ENCODE measurements at places on chromosomes 3 and 15. TPM values are rescaled to one million over a fixed set of nuclear protein-coding genes. Genes with fewer than 3 reads are reported as not detected.
A peak's percentile ranks its signal among the peaks of the same experiment; 100 is the strongest.

GRCh38 chr15:57335719-57336118 is 40.6 kb upstream of the CGNL1 start:
- DNase-seq = no peak
- H3K4me1 ChIP-seq = peaks cover 18% of the 10 kb centered on the region
- peaks cover 3% of the 10 kb centered on the region for H3K27me3 ChIP-seq
- no peak overlapping the region for H3K4me3 ChIP-seq
- H3K27ac ChIP-seq = no peak overlapping the region

DNA sequence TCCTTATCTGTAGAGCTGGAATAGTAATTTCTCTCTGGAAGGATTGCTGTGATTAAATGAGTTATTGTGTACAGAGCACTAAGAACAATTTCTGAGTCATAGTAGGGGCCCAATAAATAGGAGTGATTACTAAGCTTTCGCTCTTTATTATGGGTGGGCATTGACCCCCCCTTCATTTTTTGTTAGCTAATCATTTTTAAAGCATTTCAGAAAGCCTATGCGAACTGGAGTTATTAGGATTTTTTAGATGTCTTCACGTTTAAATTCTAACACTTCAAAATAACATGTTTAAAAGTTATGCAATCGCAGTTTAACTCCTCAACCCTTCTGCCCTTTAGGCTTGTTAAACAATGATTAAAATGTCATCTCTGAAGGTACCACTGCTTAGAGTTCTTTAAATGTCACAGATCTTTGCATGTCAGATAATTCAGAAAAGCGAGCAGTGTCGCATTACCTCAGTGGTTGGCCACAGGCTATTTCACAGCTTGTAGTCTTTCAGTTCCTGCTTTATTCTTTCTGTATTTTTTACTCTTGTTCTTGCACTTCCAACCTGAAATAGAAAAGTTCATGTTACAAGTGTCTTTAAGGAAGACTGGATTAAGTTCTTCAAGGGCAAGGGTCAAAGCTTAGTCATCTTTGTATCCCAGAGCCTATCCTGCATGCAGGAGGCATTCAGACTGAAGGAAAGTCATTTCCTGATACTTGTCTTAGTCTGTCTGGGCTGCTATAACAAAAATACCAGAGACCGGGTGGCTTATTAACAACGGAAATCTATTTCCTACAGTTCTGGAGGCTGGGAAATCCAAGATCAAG is 102.9 kb downstream of the FNDC3B start:
- peak overlapping the region; percentile 12 for H3K4me3 ChIP-seq
- no peaks in the 10 kb centered on the region for H3K27me3 ChIP-seq
- H3K4me1 ChIP-seq = peaks cover 57% of the 10 kb centered on the region
- peak overlapping the region; percentile 92 for H3K27ac ChIP-seq
- peak; percentile 90 for DNase-seq

GRCh38 chr3:50272911-50273688 is 4.2 kb downstream of the SEMA3B start:
- peaks cover 27% of the 10 kb centered on the region for H3K27me3 ChIP-seq
- no peak overlapping the region for H3K4me3 ChIP-seq
- no peaks in the 10 kb centered on the region for H3K36me3 ChIP-seq
- H3K4me1 ChIP-seq = peaks cover 21% of the 10 kb centered on the region

GRCh38 chr3:108106449-108106848 is 15.6 kb upstream of the CD47 start:
- H3K27ac ChIP-seq = no peak overlapping the region
- DNase-seq = no peak
- H3K4me3 ChIP-seq = no peak overlapping the region

- no peak for DNase-seq
- H3K4me3 ChIP-seq = no peak overlapping the region
- H3K27ac ChIP-seq = no peak overlapping the region
- peaks cover 4% of the 10 kb centered on the region for H3K36me3 ChIP-seq
Observed at GRCh38 chr3:63933459-63933858, 21.3 kb upstream of the SCAANT1 start.

GRCh38 chr3:71495708-71496472 is 87.6 kb downstream of the FOXP1 start:
- H3K27me3 ChIP-seq = no peaks in the 10 kb centered on the region
- peak overlapping the region; percentile 9 for H3K4me3 ChIP-seq
- DNase-seq = peak; percentile 93
- H3K36me3 ChIP-seq = peaks cover 18% of the 10 kb centered on the region
- peak overlapping the region; percentile 96 for H3K27ac ChIP-seq

GRCh38 chr3:111106993-111107661 is 35.5 kb downstream of the NECTIN3 start:
- H3K4me1 ChIP-seq = no peaks in the 10 kb centered on the region
- no peak overlapping the region for H3K27ac ChIP-seq
- no peaks in the 10 kb centered on the region for H3K27me3 ChIP-seq
- no peak for DNase-seq
- H3K36me3 ChIP-seq = no peaks in the 10 kb centered on the region

GRCh38 chr3:4722103-4722502 is 229.0 kb downstream of the ITPR1 start:
- H3K36me3 ChIP-seq = no peaks in the 10 kb centered on the region
- H3K4me1 ChIP-seq = peaks cover 43% of the 10 kb centered on the region
- no peaks in the 10 kb centered on the region for H3K27me3 ChIP-seq
- DNase-seq = peak; percentile 77
- H3K27ac ChIP-seq = peak overlapping the region; percentile 89
- no peak overlapping the region for H3K4me3 ChIP-seq

DNA sequence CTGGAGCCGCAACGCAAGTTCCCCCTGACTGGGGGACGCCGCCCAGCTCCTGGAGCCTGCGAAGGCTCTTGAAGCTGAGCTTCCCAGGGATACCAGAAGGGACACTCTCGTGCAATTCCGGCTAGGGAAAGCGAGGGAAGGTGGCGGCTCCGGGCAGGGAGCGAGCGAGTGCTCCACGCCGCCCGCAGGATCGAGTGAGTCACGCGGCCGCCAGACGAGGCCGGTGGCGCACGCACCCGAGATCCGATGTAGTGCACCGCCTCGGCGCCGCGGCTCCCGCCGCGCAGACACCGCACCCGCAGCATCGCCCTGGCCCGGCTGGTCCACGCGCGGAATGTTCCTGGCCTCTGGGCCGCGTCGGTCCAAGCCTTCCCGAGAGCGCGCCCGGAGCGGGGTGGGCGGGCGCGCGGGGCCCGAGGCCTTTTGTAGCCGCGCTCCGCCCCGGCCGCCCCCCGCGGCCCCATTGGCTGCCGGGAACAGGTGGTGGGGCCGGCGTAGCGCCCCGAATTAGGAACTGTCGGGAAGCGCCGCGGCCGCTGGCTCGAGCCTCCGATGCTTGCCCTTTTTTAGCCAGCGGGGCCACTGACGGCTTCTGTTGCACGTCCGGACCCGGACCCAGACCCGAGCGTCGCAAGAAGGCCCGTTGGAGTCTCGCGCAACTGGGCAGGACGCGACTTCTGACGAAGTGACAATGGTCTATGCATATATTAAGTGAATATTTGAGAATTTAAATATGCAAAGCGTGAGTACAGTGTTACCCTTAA is at the start of gene GATM:
GATM (minus strand) TSS at position 396 of the 764 bp plus-strand sequence; CDS start at position 305, 91 bp downstream.
- H3K27ac ChIP-seq = no peak within 1 kb of the TSS
- peaks cover 47% of the 10 kb centered on the region for H3K27me3 ChIP-seq
- H3K4me1 ChIP-seq = peaks cover 12% of the 10 kb centered on the region
- H3K36me3 ChIP-seq = no peaks in the 10 kb centered on the region

GRCh38 chr3:152531717-152532116 is 263.0 kb downstream of the MBNL1 start:
- H3K27me3 ChIP-seq = peaks cover 2% of the 10 kb centered on the region
- H3K27ac ChIP-seq = no peak overlapping the region
- no peak overlapping the region for H3K4me3 ChIP-seq

- peaks cover 3% of the 10 kb centered on the region for H3K27me3 ChIP-seq
- DNase-seq = peak; percentile 29
- H3K36me3 ChIP-seq = no peaks in the 10 kb centered on the region
- H3K27ac ChIP-seq = no peak overlapping the region
Observed at GRCh38 chr3:194072097-194072428, 63.9 kb upstream of the HES1 start.

- no peaks in the 10 kb centered on the region for H3K27me3 ChIP-seq
- H3K27ac ChIP-seq = no peak overlapping the region
- no peaks in the 10 kb centered on the region for H3K36me3 ChIP-seq
- H3K4me1 ChIP-seq = peaks cover 6% of the 10 kb centered on the region
- DNase-seq = no peak
Observed at GRCh38 chr3:136725468-136725867, 26.7 kb downstream of the STAG1 start.

GRCh38 chr3:132530624-132531023 is 66.4 kb upstream of the ACKR4 start:
- no peak overlapping the region for H3K27ac ChIP-seq
- H3K4me1 ChIP-seq = no peaks in the 10 kb centered on the region
- peaks cover 49% of the 10 kb centered on the region for H3K36me3 ChIP-seq
- H3K27me3 ChIP-seq = no peaks in the 10 kb centered on the region
- no peak for DNase-seq

- no peak overlapping the region for H3K27ac ChIP-seq
- DNase-seq = no peak
- no peak overlapping the region for H3K4me3 ChIP-seq
- no peaks in the 10 kb centered on the region for H3K36me3 ChIP-seq
- H3K27me3 ChIP-seq = no peaks in the 10 kb centered on the region
Observed at GRCh38 chr3:18743761-18744160, 318.6 kb upstream of the SATB1 start.

- DNase-seq = no peak
- no peak overlapping the region for H3K27ac ChIP-seq
- no peaks in the 10 kb centered on the region for H3K36me3 ChIP-seq
- H3K27me3 ChIP-seq = no peaks in the 10 kb centered on the region
Observed at GRCh38 chr3:117234331-117234730, 524.8 kb downstream of the TUSC7 start.

DNA sequence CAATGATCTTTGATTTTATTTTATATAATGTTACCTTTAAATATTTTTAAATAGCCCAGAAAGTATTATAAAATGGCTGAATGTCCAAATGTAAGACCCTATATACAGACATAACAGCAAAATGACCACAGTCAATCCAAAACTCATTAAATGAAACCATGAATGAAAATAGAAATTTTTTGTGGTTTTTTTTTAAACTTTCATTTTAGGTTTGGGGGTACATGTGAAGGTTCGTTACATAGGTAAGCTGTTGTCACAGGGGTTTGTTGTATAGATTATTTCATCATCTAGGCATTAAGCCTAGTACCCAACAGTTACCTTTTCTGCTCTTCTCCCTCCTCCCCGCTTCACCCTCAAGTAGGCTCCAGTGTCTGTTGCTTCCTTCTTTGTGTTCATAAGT is 108.8 kb downstream of the FAIM start:
- H3K4me1 ChIP-seq = no peaks in the 10 kb centered on the region
- DNase-seq = no peak
- no peaks in the 10 kb centered on the region for H3K27me3 ChIP-seq
- H3K4me3 ChIP-seq = no peak overlapping the region
- no peak overlapping the region for H3K27ac ChIP-seq

DNA sequence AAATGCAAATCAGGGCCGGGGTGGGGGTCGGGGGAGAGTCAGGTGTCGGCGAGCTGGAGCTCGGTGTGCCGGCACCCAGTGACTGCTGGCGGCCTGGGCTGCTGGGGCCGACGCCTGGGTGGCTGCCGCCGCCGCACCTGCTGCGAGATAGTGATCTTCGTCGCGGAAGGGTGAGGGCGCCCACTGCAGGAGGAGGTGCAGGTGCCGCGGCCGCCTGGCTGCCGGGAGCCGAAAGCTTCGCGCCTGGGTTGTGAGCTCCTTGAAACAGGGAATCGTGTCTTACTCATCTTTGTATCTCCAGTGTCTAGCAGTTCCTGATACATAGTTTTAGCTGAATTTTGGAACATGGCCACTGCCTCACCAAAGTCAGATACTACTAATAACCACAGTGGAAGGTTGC is 64.0 kb upstream of the CPOX start:
- H3K27me3 ChIP-seq = peaks cover 9% of the 10 kb centered on the region
- H3K36me3 ChIP-seq = no peaks in the 10 kb centered on the region
- H3K4me1 ChIP-seq = no peaks in the 10 kb centered on the region
- H3K4me3 ChIP-seq = no peak overlapping the region
- no peak overlapping the region for H3K27ac ChIP-seq

DNA sequence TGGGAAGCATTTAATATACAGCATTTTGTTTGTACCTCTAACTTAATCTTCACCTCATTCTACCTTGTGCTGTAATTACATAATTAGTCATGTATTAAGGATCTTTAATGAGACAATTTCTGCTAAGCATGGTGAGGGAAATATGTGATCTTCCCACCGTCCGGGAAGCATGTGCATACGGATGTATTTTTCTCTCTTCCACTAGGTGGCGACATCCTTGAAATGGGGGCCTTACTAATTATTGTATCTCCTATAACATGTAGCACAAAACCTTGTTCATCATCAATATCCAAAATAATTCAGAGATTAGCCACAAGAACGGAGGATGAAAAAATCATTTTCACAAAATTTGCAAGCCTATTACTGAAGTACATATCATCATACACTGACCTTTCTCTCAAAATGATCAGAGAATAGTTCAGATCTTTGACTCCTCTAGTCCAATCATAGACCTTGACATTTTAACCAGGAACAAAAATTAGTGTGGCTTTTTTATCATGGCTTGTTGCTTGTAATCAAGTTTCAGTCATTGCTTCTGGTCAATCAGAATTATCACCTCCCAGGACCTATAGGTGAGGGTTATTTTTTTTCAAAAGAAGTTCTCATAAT is 148.9 kb upstream of the GBE1 start:
- H3K4me3 ChIP-seq = no peak overlapping the region
- H3K36me3 ChIP-seq = no peaks in the 10 kb centered on the region
- peak; percentile 12 for DNase-seq
- H3K27ac ChIP-seq = no peak overlapping the region
- no peaks in the 10 kb centered on the region for H3K27me3 ChIP-seq
- H3K4me1 ChIP-seq = no peaks in the 10 kb centered on the region

GRCh38 chr15:94259121-94259751 is 27.9 kb downstream of the MCTP2 start:
- H3K4me3 ChIP-seq = no peak overlapping the region
- no peaks in the 10 kb centered on the region for H3K36me3 ChIP-seq
- H3K27me3 ChIP-seq = no peaks in the 10 kb centered on the region
- H3K4me1 ChIP-seq = no peaks in the 10 kb centered on the region
- no peak for DNase-seq
- no peak overlapping the region for H3K27ac ChIP-seq

- no peaks in the 10 kb centered on the region for H3K36me3 ChIP-seq
- no peak overlapping the region for H3K4me3 ChIP-seq
- no peak overlapping the region for H3K27ac ChIP-seq
Observed at GRCh38 chr3:185724761-185725160, 100.1 kb downstream of the IGF2BP2 start.

GRCh38 chr3:62496503-62496902 is 123.2 kb upstream of the FEZF2 start:
- DNase-seq = no peak
- no peaks in the 10 kb centered on the region for H3K36me3 ChIP-seq
- no peaks in the 10 kb centered on the region for H3K27me3 ChIP-seq
- no peaks in the 10 kb centered on the region for H3K4me1 ChIP-seq
- no peak overlapping the region for H3K4me3 ChIP-seq

Gene DUOXA1
- 0.36 TPM for total RNA-seq

Gene CP
- total RNA-seq = 0.48 TPM

Gene FOXB1
- 1.3 TPM for total RNA-seq

Gene GXYLT2
- 62.6 TPM for total RNA-seq

Gene DNAH12
- 0.23 TPM for total RNA-seq

Gene NPAP1
- total RNA-seq = not detected

Gene SPRED1
- 31.7 TPM for total RNA-seq

Gene LXN
- total RNA-seq = 18.1 TPM
